ENCODE measurements at places on chromosomes 13 and 19.

- DNase-seq, result no peak
These were observed 1.9 kb upstream of the SLITRK1 start for GRCh38 chr13:83884141-83884540.

- DNase-seq, result no peak
These were observed 808 bp downstream of the DNMT1 start for GRCh38 chr19:10193790-10194499.

- no peak for DNase-seq
These were observed 6.3 kb downstream of the BCAT2 start for GRCh38 chr19:48804496-48804895.

DNA sequence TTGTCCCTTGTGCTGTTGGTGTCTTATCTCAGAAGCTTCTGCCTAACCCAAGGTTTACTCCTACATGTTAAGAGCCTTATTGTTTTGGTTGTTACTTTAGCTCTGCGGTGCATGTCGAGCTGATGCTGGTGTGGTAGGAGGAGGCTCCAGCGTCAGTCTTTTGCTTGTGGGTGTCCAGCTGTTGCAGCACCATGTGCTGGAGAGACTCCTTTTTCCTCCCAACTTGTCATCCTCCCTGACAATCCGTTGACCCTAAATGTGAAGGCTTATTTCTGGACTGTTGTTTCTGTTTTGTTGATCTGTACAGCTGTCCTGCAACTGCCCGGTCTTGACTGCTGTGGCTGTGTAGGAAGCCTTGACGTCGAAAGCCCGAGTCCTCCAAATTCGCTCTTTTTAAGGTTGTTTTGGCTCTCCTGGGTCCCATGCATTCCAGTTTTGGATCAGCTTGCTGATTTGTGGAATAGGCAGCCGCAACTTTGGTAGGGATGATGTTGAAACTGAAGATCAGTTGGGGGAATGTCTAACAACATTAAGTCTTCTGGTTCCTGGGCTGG is 15.3 kb downstream of the NAXD start:
- DNase-seq, result no peak

DNA sequence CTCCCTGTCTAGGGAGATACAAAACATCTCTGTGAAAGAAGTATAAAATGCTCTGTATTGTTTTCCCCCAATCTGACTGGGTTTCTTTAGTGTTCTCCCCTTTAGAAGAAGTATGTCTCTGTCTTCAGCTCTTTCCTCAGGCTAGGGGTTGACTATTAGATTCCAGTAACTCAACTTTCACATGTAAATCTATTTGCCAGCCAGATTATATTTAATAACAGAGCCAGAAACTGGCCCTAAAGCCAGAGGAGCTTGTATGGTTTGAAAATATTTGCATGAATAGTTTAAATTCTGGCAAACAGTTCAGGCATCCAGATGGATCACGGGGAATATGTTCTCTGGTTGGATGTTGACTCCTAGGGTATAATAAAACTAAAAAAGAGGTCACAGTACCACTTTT is 22.3 kb upstream of the CYSLTR2 start:
- no peak for DNase-seq

- DNase-seq, result peak; percentile 49
These were observed 1.3 kb downstream of the ICAM5 start for GRCh38 chr19:10290876-10291553.

Data from activated T-helper 2 cell treated with anti-CD3 and anti-CD28 coated beads, Interferon-gamma antibody, Interleukin-2, Interleukin-4, amounts not matched to agents 10 μg/mL and 5 μg/mL and 100 μg/mL, durations not matched to agents 14 hours and 24 hours and 36 hours (primary cell).